ENCODE measurements at places on chromosomes 2 and 18. TPM values are rescaled to one million over a fixed set of nuclear protein-coding genes. Genes with fewer than 3 reads are reported as not detected.
A peak's percentile ranks its signal among the peaks of the same experiment; 100 is the strongest.

DNA sequence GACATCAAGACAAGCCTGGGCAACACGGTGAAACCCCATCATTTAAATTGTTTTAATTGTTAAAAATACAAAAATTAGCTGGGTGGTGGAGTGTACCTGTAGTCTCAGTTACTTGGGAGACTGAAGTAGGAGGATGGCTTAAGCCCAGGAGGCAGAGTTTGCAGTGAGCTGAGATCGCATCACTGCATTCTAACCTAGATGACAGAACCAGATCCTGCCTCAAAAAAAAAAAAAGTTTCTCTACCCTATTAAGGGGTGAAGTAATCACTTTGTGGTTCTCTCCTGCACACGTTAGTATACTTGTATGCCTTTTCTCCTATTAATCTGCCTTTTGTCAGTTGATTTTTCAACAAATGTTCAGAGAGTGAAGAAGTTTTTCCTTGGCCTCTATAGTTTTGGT lies 18.1 kb upstream of the PUM2 start:
- DNase-seq, result no peak

GRCh38 chr2:71864085-71864484 lies 283.6 kb downstream of the CYP26B1 start:
- DNase-seq, result peak; percentile 27

IL1RL2 gene
- not detected for total RNA-seq

DNA sequence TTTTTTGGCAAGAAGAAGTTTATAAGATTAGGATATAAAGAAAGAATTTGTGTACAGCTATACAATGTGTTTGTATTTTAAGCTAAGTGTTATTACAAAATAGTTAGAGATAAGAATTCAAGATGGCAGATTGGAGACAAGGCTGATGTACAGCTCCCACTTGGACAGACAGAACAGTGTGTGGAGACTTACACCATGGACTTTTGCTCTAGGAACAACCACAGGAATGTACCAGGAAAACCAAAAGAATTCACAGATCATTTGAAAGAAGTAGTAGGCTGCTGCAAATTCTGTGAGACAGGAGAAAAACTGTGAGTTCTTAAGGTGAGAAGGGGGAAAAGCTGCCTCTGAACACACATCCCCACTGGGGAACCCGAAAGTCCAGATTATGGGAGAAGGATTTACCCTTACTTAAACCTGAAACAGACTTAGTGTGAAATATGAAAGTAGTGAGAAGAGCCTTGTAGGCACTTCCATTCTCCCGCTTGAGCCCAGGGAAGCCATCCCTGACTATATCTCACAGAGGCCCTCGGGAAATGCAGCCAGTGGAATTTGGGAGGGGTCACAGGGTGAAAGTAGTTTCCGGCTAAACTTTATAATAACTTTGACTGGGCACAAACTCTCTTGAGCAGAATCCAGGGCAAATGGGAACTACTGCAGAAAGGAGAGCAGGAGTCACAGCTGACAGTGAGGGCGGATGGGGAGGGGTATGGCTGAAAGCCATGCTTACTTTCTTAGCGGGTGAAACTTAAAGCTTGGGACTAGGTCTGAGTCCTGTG lies 11.6 kb upstream of the RPRD1A start:
- no peak for DNase-seq

KIF5C gene
- 62.7 TPM for total RNA-seq

- DNase-seq, result no peak
Observed at GRCh38 chr2:102166189-102166845, 20.5 kb upstream of the IL1RL2 start.

DNA sequence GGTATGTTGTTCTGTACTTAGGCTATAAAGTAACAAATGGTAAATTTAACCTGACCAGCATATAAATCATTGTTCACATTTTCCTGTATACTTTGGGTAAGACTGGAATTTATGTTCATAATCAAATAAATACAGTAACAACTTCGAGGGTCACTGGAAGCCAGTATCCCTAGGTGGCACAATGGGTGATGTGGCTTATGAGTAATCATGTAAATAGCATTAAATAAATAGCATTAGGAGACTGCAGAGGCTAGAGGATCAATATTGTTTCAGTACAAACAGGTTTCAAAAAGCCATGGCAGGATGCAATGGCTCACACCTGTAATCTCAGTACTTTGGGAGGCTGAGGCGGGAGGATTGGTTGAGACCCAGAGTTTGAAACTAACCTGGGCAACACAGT lies 690.6 kb downstream of the SLC4A3 start:
- DNase-seq, result no peak

PDCD1 gene
- total RNA-seq, result 0.27 TPM

TRABD2A gene
- total RNA-seq, result 2.1 TPM

DNA sequence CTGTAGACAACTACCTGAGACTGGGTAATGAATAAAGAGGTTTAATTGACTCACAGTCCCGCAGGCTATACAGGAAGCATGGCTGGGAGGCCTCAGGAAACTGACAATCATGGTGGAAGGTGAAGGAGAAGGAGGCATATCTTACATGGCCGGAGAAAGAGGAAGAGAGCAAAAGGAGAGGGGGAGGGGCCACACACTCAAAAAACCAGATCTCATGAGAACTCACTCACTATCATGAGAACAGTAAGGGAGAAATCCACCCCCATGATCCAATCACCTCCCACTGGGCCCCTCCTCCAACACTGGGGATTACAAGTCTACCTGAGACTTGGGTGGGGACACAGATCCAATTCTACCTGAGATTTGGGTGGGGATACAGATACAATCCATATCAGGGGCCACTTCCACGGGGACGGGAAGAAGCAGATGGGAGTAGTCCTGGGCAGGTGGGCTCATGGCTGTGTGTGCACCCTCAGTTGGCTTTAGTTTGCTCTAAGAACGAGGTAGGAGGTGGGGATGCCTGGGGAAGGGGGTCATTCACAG lies 9.9 kb downstream of the MAB21L4 start:
- no peak for DNase-seq

DNA sequence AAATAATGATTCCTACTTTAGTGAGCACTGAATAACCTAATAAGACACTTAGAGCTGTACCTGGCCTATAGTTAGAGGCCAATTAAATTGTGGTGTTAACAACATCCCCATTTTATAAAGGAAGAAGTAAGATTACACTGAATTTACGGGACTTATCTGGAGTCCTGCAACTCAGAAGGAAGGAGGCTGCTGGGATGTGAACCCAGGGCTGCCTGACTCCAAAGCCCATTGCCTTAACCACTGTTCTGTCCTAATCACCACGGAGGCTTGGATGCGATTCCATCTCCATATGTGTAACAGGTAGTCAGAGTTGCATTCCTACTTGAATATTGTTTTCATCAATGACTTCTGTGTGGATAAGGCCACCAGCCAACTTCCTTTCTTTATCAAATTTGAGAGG lies 168.9 kb downstream of the SOCS6 start:
- no peak for DNase-seq

UGT1A9 gene
- not detected for total RNA-seq

- DNase-seq, result peak; percentile 92
Observed at GRCh38 chr2:96538487-96539214, 2.1 kb downstream of the ARID5A start.

GRCh38 chr2:16745466-16745865 lies 79.8 kb upstream of the CYRIA start:
- DNase-seq, result no peak

DNA sequence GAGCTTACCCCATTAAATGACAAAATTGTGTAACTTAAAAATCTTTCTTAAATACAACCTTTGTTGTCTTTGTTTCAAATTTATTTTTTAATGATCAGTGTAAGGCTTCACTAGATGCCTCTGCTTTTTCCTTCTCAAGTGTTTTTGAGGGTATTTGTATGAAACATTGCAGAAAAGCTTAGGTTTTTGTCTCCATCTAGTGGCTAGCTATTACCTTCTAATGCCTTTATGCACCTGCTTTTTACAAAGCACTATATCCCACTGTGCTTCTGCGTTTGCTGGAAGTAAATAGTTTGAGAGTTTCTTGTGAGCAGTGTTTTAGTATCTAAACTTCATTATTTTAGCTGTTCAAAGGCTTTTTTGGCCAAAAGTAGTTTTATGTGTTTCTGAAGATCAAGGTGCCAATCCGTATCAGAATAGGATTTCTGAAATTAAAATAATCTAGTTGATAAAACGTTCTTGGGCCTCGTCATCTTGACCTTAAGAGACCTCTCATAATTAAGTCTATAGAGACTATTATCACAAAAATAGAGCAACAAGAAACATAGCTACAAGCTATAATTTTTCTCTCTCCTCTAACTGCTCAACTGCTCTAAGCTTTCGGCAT lies 47.0 kb downstream of the IWS1 start:
- no peak for DNase-seq

GRCh38 chr18:7572822-7573221 lies 5.7 kb downstream of the PTPRM start:
- DNase-seq, result no peak

DNA sequence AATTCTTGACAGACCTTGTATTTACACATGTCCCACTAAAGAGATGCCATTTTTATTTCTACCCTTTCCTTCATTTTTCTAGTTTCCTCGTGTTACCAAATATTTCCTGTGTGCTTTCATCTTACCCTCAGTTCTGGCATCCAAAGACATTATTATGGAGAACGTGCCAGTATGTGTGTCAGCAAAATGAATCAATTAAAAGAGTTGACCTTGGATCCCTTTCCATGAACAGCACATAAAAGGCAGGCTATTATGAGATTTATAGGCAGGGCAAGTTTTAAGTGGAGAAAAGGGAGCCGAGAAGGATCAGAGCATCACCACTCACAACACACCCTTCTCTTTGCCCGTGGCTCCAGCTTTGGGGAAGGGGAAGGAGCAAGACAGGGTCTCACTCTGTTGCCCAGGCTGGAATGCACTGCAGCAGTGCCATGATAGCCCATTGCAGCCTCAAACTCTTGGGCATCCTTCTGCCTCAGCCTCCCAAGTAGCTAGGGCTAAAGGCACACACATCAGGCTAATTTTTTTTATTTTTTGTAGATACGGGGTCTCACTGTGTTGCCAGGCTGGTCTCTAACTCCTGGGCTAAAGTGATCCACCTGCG lies 149.9 kb downstream of the GFPT1 start:
- no peak for DNase-seq

DNA sequence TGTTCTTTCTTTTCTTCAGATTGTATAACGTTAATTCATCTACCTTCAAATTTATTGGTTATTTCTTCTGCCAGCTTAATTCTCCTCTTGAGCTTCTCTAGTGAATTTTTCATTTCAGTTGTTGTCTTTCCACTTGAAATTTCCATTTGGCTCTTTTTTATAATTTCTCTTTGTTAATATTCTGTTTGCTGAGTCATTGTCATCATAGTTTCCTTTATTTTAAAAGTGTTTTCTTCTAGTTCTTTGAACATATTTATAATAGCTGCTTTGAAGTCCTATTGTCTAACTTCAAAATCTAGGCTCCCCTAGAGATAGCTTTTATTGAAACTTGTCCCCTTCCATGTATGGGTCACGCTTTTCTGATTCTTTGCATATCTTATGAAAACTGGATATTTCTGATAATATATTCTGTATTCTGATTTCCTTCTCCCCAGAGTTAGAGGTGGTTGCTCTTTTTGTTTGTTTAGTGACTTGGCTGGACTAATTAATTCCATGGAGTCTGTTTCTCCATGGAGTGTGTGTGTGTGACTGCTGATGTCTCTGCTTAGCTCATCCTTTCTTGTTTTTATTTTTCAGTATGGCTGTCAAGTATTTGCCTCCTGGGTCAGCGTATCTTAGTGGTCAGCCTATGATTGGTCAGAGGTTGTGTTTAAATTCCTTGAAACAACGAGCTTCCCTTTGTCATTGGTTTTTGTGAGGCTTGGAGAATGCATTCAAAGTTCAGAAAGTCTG lies 47.6 kb downstream of the DIS3L2 start:
- no peak for DNase-seq

DNA sequence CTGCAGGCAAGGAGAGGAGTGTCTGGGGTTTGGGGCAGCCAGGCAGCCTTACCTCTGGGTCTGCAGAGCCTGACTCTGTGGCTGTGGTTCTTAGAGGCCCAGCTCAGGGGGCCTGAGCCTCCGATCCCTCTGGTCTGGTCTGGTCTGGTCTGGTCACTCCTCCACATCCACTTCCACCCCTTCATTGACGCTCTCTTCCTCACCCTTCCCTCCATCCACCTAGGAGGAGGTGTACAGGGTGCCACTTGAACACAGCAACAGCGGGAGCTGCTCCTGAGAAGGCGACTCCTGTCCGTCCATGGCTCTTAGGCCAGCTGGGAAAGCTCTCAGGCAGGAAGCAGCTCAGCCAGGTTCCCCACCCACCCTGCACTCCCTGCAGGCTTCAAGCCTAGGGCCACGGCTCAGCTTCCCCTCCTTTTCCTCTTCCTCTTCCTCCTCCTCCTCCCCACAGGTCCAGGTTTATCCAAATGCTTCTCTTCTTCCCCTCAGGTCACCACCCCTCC lies 16.9 kb downstream of the GPR55 start:
- peak; percentile 41 for DNase-seq

- DNase-seq, result no peak
Observed at GRCh38 chr2:211181626-211182025, 625.2 kb downstream of the CPS1 start.

DNA sequence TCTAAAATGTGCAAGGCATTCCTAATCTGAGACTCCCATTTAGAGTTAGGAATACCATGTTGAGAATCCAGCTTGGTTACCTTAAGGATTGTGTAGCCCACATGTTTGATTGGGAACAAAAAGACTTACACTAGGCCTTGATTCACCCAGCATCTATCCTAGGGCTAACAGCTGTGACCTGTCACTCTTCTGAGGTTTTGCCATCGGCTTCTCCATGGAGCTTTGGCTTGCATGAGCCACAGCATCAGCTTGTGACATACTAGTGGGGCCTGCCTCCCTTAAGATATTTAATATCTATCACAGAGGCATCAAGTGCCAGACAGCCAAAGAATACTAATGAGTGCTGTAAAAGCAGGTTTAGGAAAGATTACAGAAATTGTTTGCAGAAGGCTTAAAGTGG lies 241.3 kb upstream of the UBE2E3 start:
- no peak for DNase-seq

DNA sequence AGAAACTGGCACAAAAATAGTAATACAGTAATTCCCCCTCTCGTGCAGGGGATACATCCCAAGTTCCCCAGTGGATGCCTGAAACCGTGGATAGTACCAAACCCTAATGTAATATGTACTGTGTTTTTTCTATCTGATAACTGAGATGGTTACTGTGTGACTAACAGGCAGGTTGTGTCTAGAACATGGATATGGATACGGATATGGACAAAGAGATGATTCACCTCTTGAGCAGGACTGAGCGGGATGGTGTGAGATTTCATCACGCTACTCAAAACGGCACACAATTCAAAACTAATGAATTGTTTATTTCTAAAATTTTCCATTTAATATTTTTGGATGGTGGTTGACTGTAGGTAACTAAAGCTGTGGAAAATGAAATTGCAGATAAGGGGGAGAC lies 3.4 kb downstream of the MBD1 start:
- no peak for DNase-seq

DNA sequence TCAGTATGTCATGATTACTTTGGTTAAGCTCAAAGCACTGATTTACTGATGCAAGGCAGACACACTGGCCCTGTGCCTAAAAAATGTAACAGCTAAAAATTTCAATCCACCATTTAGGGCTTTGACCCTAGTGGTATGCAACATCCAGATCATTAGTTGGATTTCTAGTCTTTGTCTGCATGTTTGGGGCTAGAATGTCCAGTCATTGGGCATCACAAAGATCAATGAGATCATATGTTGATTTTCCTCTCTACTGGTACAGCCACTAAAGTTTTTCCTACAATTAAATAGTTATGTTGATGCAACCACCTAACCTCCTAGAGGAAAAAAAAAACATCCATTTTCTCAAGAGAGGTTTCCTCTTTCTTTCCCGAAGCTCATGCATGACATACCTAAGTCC lies 53.4 kb upstream of the REV1 start:
- DNase-seq, result no peak

GRCh38 chr18:21672521-21673267 lies 31.9 kb downstream of the ABHD3 start:
- DNase-seq, result no peak
